ENCODE measurements at places on chromosomes 7 and 10.

GRCh38 chr7:126378642-126379041 lies 874.1 kb downstream of the GRM8 start:
- peak; percentile 53 for DNase-seq

DNA sequence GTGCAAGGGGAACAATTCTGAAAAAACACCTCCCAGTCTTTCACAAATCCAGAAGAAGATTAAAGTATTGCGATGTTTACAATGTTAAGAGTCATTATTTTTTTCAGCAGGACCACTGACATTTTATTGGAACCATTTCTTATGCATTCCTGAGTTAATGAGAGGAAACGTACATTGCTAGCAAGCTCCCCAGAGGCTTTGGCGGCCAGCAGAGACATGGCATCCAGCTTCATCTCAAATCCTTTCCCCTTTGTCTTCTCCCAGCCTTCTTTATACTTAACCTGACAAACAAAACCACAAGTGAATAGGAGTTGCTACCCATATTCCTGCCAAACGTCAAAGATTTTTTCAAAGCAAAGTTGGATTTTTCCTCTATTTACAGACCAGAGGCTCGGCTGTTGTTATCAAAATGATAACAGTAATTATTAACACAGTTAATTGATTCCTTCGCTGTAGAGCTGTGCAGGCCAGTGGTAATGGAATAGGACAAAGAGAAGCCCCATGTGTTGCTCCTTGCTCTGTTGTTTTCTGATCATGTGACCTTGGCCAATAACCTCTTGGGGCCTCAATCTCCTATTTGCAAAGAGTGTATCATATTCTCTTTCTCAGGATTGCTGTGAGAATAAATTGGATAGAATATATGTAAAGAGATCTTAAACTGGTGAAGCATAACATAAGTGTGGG lies 32.0 kb downstream of the NRAP start:
- no peak for DNase-seq

DNA sequence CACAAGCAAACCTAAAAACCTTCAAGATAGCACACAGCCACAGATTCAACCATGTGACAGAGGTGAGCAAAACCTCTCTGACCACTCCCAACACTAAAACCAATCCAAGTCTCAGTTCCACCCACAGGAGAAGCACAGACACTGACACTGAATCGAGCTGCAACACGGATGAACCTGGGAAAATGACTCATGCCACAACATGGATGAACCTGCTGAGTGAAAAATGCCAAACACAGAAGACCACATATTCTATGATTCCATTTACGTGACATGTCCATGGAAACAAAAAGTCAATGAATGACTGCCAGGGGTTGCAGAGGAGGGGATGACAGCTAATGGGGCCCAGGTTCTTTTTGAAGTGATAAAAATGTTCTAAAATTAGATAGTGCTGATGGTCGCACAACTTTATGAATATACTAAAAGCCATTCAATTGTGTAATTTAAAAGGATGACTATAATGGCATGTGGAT lies 22.0 kb downstream of the CYTH3 start:
- DNase-seq = peak; percentile 31

DNA sequence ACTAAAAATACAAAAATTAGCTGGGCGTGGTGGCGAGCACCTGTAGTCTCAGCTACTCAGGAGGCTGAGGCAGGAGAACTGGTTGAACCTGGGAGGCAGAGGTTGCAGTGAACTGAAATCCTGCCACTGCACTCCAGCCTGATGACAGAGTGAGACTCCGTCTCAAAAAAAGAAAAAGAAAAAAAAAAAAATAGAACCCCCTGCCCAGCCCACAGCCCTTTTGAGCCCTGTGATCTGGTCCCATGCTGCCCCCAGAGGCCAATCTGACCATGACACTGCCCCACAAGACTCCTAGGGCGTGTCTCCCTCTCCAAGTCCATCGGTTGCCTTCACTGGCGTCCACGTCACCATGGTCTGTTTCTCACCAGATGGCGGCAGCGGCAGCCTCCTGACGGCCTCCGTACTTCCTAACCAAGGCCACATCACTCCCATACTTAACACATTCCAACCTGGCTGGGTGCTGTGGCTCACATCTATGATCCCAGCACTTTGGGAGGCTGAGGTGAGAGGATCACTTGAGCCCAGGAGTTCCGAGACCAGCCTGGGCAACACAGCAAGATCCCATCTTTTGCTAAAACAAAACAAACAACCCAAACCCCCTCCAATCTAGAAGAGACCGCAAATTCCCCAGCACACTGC lies 18.0 kb downstream of the STX1A start:
- peak; percentile 60 for DNase-seq

GRCh38 chr10:132176623-132177500 lies 9.9 kb upstream of the DPYSL4 start:
- no peak for DNase-seq

DNA sequence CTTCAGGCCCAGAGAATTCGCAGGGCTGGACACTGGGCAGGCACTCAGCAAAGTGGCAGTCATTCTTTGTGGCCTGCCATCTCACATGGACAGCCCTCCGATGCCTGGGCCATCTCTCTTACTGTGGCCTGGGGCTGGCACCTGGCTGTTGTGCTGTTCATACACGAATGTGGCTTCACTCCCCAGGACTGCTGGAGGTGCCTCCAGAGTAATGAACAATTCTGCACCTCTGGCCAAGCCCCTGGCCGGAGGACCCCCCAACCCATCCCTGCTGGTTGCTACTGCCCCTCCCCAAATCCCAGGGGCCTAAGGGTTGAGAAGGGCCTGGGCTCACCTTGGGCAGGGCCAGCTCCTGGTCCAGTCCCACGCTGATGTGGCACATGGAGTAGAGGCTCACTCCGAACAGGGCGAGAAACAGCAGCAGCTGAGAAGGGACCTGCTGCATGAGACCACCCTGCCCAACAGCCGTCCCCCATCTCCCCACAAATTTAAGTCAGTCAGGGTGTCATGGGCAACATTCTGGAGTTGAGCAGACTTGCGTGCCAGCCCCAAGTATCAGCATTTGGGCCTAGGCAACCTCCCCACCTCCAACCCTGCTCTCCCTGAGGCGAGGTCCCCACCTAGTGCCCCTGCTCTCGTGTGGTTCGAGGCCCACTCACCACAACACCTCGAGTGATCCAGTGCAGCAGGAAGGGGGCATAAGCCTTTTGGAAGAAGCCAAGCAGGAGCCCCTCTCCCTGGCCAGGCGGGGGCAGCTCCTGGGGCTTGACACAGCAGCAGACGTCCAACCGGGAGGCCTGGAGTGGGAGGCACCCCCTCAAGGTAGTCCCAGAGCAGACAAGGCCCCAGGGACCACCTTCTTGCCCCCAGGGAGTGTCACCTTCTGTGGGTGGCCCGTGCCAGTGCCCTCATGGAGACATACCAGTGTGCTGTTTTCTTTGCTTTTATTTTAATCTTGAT lies 9.4 kb downstream of the NPC1L1 start:
- no peak for DNase-seq

DNA sequence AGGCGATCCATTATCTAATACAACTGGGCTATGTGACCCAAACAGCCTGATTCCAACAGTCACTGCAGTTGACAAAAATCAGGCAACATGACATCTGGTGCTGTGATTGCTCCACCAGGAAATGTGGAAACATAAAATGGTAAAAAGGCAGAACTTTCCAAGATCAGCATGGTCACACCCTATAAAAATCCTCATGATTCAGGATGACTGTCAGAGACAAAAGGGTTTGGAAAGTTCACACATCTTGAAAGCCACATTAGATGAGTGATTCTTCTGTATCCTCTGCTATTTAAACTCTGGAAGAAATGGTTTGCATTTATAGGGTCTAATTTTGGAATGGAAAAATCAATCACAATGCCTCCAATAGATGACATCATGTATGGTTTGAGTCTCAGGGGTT lies 662.6 kb upstream of the IGFBP3 start:
- no peak for DNase-seq

GRCh38 chr10:32680803-32681557 lies 235.0 kb downstream of the CCDC7 start:
- DNase-seq = no peak

DNA sequence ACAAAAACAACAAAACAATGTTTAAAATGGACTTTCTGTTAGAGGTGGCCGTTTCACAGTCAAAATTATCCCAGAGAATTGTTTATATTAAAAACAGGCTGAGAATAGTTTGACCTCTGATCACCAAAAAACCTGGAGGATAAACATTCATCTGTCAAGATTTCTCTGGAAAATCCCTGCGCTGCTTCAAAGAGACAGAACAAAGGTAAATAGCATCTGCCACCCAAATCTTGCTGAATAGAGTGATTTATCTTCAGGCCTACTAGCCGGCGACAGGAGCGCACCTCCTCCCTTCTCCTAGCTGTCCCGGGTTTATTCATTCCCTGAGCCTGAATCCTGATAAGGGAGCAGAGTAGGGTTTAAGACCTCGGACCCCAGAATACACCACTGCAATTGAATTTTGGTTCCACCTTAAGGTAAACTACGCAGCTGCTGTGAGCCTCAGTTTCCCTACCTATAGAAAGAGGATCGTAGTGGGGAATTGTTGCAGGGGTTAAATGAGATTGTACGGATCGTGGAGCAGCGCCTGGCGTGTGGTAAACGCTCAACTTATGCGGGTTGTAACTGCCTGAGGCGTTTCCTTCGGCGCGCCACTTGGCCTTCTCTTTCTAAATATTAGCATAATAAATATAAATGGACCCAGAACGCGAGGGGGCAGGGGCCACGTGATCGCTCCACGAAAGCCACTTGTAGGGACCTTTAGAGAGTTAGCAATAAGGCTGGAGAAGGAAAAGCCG lies 498 bp upstream of the ST7 start:
- DNase-seq = peak; percentile 78

DNA sequence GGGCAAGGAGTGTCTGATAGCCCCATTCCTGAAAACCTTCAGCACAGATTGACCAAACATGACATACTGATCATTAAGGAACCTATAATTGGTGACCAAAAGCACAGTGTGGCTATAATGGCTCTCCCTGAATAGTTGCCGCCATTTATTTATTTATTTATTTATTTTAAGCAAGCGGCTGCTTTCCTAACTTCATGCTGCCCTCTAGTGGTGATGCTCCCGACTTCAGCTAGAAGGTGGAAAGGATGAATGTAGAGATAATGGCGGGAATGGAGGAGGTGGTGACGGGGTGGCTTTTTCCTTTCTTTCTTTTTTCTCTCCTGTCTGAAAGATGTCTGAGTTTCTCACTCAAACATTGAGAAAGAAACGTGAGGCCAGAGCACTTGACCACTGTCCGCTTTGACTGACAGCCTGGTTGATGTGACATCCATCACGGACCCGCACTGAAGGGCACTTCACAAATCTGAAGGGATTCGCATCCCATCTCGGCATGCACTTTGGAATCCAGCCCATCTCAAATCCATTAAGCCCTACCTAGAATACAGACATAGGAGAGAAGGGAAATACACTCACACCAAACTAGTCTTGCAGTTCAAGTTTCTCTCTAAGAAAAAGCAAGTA lies 1090.1 kb downstream of the KCNMA1 start:
- DNase-seq = peak; percentile 73

DNA sequence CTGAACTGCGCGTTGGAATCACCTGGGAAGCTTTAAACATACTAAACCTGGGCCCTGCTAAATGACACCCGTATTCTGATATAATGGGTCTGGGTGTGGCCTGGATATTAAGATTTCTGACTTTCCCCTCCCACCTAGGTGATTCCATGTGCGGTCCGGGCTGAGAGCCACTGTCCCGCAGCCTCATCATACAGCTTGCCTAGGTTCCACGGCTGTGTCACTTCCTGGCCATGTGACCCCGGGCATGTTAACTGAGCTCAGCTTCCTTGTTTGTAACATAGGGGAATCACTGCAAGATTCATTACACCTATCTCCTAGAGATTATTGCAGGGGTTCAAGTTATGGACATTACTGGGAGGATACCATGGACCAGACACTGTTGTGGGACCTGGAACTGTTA lies 472.7 kb upstream of the GALNT17 start:
- DNase-seq = no peak

DNA sequence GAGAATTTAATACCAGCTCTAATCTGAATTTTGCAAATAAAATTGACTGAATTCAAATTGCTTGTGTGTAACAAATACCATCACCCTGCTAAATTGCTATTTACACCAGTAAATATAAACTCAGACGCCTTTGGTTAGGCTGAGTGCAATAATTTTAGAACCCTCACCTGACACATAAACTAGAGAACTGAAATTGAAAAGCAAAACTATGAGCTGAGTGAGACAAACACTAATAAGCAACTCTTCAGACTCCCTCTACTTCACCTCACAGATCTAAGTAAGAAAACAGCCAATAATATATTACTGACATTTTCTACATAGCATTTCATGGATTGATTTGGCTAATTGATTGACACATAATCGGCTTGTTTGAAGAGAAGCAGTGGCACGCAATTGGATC lies 621.2 kb downstream of the REEP3 start:
- no peak for DNase-seq

Measured in RPMI8226 (cell line).